ENCODE measurements at places on chromosomes 5 and 9.
A peak's percentile ranks its signal among the peaks of the same experiment; 100 is the strongest.

DNA sequence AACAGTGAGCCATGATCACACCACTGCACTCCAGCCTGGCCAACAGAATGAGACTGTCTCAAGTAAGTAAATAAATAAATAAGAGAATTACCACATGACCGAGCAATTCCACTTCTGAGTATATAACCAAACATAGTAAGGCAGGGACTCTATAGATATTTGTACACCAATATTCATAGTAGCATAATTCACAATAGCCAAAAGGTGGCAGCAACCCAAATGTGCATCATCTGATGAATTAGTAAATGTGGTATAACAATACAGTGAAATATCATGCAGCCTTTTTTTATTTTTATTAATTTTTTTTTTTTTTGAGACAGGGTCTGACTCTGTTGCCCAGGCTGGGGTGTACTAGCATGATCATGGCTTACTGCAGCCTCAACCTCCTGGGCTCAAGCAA is 33.1 kb downstream of the ALDH7A1 start:
- peak; percentile 17 for DNase-seq

- DNase-seq, result peak; percentile 6
Observed at GRCh38 chr5:106966686-106967315, 703.9 kb downstream of the EFNA5 start.

- DNase-seq, result no peak
Observed at GRCh38 chr9:83447351-83447750, 90.8 kb downstream of the FRMD3 start.

DNA sequence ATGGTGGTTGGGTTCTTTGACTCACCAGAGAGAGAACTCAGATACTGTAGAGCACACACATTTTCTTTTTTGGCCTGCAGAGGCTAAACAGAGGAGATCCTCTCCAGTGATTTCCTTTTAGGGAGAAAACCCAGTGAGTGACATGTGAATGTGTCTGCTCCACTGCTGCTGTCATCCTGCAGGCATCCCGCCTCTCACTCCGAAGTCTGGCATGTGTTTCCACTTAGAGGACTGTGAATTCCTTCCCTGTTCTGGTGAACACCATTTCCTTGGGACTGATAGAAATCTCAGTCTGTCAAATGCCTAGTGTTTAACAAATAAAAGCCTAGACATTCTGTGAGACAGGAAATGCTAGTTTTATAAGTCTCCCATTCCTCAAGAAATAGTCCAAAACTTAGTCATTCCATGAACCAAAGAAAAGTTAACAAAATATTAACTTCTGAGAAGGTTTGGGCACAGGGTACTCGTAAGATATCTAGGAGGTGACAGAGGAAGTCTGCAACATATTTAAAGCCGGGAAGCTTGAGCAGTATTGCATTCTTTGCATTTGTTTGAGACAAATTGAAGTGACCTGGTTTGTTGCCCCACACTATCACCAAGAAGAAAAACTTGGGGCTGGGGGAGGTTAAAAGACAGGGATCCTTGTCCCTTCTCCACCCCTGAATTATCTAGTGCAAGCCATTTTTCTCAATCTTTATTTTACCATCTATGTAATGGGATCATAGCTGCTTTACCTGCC is 74.9 kb upstream of the NIPAL4 start:
- peak; percentile 98 for DNase-seq

GRCh38 chr9:79565245-79565644 is 6.5 kb upstream of the TLE4 start:
- DNase-seq, result no peak

GRCh38 chr5:124922255-124922975 is 176.0 kb upstream of the ZNF608 start:
- peak; percentile 39 for DNase-seq

DNA sequence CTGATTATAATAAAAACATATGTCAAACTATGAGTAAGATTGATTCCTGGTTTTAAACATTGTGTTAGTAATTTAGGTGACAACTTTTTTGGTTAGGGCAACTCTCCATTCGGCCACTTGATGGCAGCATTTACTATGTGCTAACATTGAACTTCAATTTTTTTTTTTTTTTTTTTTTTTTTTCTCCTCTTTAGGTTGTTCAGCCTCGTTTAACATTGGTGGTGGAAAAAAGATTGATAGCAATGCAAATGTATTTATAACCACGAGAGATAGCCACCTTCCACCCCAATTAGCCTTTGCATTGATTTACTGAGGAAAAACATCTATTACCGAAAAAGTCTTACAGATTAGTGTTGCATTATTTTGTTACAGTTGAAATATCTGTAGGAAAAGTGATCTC is 159.1 kb downstream of the CSNK1G3 start:
- DNase-seq, result peak; percentile 60

DNA sequence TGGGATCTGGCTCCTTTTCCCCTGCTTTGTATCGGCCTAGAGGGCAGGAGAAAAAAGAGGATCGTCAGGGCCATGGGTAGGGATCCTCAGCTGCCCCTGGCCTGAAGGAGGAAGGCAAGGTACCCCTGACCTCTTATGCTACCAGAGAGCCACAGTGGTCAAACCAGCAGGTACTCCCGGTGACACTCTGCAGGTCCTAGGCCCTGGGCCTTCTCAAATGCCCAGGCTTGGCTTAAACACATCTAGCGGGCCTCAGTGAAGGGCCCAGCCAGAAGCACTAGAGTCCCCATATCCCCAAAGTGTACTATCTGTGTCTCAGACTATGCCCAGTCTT is 3.5 kb downstream of the IRF1 start:
- no peak for DNase-seq

- DNase-seq, result no peak
Observed at GRCh38 chr9:99479929-99480328, 257.8 kb downstream of the SEC61B start.

DNA sequence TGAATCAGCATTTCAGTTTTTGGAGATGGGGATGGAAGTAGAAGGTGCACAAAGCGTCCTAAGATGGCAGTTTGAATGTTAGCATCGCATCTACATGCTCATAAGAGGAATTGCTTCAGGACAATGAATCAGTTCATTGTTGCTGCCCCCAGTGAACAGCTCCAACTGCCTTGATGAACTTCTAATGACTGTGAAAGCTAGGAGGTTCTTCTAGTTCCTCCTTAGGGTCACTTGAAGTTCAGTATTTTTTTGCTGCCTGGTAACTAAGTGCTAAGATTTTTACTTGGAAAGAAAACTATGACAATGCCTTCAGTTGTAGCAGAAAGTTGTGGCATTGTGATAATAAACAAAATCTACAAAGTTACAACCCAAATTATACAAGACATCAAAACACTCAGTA is 271.6 kb downstream of the RAB3C start:
- DNase-seq, result no peak

- DNase-seq, result no peak
Observed at GRCh38 chr5:50550267-50550666, 109.2 kb upstream of the EMB start.

DNA sequence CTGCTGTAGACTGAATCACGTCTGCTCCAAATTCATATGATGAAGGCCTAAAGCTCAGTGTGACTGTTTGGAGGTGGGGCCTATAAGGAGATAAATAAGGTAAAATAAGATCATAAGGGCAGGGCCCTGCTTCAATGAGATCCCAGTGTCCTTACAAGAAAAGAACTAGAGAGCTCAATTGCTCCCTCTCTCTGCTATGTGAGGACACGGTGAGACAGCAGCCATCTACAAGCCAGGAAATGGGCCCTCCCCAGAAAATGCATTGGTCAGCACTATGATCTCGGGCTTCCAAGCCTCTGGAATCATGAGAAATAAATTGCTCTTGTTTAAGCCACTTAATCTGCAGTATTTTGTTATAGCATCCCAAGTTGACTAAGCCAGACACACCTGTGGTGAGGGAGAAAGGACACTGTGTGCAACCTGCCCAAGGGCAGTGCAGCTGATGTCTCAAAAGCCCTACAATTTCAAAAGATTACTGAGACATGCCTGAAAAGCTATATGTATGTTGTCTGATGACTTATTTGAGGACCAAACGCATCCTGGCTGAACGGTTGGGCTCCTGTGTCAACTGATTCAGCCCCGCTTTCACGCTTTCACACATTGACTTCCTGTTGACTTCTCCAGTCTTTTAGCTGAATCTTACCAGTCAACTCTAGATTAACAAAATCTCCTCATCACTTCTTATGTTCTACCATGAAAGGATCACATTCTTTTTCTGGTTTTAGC is 13.2 kb downstream of the GZMK start:
- peak; percentile 28 for DNase-seq

GRCh38 chr9:131623655-131624330 is 78.5 kb downstream of the PRRT1B start:
- no peak for DNase-seq

- DNase-seq, result no peak
Observed at GRCh38 chr9:123964761-123965160, 34.8 kb upstream of the DENND1A start.

DNA sequence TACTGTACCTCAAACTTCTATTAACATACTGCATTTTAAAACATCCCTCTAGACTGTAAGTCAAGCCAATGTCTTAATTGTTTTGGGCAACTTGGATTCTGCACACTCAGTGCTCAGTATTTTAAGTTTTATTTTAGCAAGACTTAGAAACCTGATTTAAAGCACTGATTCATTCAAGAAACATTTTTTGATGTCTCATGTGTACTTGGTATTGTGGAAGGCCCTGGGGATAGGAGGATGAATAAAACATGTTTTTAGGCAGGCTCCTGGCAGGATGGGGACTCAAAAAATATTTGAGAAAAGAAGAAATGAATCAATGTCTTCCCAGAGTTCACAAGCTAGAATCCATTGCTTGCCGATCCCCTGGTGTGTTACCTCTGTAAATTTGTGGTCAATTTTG is 334.0 kb upstream of the PUM3 start:
- no peak for DNase-seq

DNA sequence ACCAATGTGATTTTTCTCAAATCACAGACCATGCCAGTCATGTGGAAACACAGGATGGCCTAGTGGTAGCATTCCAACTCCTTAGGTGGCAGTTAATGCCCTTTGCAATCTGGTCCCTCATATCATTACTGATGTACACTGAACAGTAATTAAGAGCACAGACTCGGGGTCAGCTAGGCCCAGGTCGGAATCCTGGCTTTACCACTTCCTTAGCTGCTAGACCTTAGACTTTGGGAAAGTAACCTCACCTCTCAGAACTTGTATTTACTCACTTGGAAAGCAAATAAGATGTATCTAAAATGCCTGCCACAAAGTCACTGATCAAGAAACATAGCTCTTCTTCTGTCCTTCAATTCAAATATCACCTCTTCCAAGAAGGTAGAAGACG is 112.8 kb downstream of the MAPKAP1 start:
- DNase-seq, result no peak

GRCh38 chr9:93576258-93577077 is at the start of gene PHF2:
Gene PHF2 (plus strand): TSS chr9:93576584. CDS start chr9:93576774, 190 bp downstream.
- DNase-seq, result peak; percentile 21

DNA sequence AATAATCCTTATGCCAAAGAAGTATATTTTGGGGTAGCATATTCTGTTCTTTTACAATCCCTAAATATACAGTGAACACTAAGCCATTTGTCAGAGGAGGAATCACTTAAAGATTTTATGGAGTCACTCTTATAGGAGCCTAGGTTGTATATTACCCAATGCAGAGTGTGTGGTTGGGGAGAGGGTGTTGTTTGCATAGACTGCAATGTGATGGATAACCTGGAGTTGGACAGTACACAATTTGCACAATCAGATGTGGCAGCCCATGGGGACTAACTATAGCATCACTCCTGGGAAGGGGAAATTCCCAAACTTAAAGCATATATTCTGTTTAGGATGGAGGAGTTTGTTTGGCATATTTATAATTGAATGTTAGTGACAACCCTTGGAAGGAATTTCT is 9.6 kb upstream of the NDFIP1 start:
- no peak for DNase-seq

GRCh38 chr9:5042661-5043178 is 57.6 kb downstream of the JAK2 start:
- no peak for DNase-seq

Measured in mesenchymal stem cell (in vitro differentiated cells and primary cell).